ENCODE measurements at places on chromosomes 3 and 15.

DNA sequence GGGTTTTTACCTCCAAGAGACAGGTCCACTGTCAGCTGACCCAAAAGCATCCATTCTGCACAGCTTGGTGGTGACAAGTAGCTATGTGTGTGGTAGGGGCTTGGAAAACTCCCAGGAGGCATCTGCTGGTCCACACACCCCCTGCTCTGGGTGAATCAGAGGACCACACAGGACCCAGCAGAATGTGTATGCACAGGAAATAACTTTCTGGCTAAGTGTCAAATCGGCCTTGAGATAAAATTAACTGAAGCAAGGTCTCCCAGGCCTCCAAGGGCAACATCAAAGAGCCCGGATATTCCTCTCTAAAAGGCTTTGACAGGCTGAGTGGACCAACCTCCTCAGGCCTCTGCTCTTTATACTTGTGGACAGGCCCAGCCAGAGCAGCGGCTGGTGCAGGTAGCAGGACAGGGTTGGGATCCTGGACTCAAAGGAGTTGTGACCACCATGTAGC lies 66.5 kb downstream of the CTNNB1 start:
- DNase-seq = no peak

- DNase-seq = no peak
These were observed 16.7 kb upstream of the DENND6A start for GRCh38 chr3:57709559-57709958.

- no peak for DNase-seq
These were observed 105.3 kb downstream of the CTNNB1 start for GRCh38 chr3:41304593-41304992.

GRCh38 chr3:166560253-166560652 lies 723.0 kb upstream of the BCHE start:
- DNase-seq = no peak

DNA sequence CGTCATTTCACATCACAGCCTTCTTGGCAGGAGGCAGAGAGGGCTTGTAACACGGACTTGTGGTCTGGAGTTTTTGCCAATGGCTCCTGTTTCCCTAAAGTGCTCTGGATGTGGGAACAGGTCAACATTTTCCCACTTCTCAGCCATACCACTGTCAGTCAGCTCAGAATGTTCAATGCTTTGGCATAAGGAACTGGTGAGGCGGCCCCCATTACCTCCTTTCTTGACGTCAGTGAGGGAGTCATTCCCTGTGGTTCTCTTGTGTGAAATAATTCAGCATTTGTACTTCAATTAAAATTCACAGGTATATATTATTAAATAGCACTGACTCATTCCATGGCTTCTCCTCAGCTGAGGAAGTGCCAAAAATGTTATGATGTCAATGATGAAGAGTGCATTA lies 167.1 kb downstream of the P3H2 start:
- DNase-seq = no peak

DNA sequence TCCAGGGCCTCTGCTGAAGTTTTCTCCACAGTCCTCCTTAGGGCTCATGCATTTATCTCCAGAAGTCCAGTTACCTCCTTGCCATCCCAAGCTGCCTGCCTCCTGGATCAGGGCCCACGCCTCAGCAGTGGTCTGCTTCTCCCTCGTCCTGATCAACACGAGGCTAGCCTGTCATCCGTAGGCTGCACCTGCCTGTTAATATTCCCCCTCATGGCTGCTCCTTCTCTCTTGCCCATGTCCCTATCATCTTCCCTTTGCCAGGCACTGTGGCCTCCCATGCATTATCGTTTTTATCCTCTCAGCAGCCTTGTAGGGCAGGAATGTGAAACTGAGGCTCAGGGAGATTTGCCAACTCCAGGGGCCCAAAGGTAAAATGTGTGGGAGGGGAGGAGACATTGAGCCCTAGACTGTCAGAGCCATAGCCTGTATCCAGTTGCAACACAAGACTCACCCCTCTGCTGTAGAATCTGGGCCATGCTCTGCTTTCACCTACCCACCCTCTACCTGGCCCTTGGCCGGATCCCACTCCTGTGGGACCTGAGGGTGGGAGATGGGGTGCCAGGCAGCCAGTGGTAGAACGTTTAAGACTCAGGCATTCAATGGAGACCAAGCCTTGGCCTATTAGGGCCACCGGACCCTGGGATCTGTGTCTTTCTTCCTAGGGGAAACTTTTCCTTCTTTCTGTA lies 4.6 kb downstream of the GRM2 start:
- DNase-seq = no peak

DNA sequence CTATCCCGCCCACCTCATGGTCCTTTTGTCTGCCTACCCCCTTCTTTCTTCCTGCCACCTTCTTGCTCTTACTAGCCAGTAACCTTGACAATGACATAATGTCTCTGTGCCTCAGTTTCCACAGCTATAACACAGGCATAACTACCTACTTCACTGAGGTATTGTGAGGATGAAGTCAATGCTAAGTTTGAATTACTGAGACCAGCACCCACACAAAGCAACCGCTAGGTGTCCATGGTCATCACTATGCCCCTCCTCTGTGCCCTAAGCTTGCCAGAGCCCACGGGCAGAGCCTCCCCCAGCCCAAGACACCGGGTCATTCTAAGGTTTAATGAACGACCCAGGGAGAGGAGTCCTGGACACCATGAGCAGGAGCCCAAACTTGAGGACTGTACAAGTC lies 101.6 kb downstream of the OXNAD1 start:
- DNase-seq = no peak

Measured in T47D (cell line).